Stimulated activated CD8-positive, alpha-beta memory T cell treated with anti-CD3 and anti-CD28 coated beads, Interleukin-4, amount 100 ng/mL, for 48 hours (primary cell): ENCODE measurements at places on chromosomes 3 and 15.

DNA sequence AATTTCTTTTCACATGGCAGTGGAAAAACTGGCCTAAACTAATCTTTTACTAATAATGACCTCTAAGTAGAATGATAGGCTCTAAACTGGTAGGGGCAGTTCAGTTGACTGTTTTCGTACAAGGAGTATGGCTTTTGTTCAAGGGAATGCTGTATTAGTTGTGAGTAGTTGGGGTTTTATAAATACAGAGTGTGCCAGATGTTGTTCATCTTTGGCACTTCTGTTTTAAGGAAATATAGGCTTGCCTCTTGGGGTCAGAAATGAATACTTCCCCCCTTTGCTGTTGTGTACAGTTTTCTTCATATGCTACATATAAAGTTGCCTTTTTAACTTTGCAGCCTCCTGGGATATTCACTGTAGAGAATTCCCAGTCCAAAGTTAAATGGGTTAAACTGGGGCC is 181.0 kb upstream of the CGNL1 start:
- no peak for DNase-seq

- DNase-seq = no peak
Measured at GRCh38 chr3:195738274-195739044, 17.7 kb downstream of the MUC20 start.

GRCh38 chr15:26126070-26126469 is 262.9 kb upstream of the ATP10A start:
- DNase-seq = no peak

DNA sequence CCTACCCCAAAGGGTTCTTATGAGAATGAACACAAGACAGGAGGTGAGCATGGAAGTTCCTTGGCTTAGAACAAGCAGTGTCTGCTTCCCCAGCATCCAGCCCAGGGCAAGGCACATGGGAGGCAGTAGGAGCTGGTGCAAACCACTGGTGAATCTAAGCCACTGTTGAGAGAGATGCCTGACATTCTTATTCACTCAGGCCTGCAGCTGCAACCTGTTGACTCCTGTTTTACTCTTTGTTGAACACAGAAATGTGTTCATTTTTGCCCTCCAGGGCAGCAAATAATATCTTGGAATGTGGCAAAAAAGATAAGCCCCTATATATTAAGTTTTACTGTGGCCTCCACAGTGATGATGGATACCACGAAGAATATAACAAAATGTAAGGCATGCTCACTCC is 8.9 kb upstream of the PAK6 start:
- no peak for DNase-seq

GRCh38 chr3:119778811-119779210 is 3.1 kb upstream of the NR1I2 start:
- no peak for DNase-seq
